ENCODE measurements at places on chromosomes 6 and 20.

- DNase-seq: no peak
These were observed 114.7 kb upstream of the INSM1 start for GRCh38 chr20:20253039-20253743.

GRCh38 chr6:13354331-13355042 is 26.1 kb upstream of the TBC1D7 start:
- DNase-seq: peak; percentile 10

- DNase-seq: no peak
These were observed 95.0 kb downstream of the AK9 start for GRCh38 chr6:109595998-109596397.

- no peak for DNase-seq
These were observed 2.3 kb upstream of the ALDH5A1 start for GRCh38 chr6:24492475-24492874.

DNA sequence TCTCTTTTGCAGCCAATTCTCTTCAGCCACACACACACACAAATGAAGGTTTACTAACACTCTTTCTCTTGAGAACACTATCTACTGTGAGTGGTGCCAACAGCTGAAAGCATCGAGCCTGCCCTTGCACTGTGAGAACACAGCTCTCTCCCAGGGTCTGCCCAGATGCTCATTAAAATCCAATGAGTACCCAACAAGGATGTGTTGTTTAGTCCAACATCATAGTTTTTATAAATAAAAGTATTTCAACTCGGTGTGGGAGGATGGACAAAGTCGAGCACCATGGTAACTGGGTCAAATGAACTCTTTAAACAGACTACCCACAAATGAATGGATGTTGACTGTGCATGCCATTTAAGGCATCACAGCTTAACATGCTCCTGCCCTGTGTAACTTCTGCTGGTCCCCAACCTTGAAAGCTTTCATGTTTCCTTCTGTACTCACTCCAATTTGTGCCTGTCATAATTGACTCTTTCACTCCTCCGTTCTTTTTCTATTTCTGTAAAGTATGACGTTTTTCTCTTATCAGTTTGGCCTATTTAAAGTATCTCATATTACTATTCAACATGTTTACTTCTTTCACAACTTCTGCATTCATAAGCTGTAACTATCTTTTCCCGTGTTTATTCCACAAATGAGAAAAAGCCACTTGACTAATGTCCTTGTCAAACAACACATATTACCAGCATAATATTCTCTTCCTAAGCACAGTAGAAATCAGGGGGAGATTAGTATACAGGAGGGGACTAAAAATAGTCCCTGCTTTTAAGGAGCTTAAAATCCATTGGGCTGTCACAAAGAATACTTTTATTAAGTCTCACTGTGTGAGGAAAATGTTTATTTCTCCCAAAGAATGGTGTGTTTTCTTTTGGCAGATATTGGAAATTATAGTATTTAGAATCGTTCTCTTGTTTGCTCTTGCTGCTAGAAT is 215.4 kb downstream of the RFPL4B start:
- DNase-seq: no peak

GRCh38 chr20:32606790-32607189 is 21.7 kb upstream of the NOL4L start:
- DNase-seq: no peak

DNA sequence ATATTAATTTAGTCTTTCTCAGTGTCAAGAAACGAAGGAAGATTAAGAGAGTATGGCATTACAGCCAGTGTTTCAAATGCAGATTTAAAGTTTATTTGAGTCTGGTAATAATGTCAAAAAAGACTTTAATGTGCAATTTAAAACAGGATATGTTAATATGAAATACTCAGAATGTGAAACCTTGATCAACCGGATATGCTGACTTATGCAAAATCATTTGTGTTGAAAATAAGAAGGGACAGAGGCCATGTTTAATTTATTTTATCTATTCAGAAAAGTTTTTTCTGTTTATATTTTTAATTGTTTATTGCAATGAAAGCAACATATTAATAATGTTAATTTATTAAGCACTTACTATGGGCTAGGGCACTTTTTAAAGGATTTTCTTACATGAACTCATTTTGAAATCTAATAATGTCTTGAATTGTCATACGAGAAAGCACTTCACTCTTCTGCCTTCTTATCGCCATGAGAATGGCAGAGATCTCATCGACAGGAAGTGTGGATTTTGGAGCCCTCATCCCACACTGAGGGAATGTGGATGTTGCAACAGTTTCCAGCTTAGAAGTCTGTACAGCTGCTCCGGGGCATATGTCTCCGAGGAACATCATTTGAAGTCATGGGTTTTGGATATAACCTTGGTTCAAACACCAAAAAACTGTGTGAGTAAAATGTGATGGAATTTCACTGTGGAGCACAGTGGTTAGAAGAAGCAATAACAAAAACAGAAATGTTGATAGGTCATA is 1410.4 kb downstream of the EPHA7 start:
- DNase-seq: no peak

DNA sequence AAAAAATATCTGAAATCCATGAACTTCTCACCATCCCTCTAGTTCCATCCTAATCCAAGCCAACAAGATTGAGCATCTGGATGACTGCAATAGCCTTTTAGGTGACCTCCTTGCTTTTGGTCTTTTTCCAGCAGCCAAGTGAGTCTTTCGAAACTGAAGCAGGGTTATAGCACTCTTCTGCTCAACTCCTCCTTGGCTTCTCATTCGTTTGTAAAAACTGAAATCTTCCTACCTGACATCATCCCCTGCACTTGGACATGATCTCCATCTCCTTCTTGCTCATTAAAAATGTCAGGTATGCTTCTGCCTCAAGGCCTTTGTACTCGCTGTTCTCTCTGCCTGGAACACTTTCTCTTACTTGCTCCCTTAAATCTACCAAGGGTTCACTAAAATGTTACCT is 46.0 kb downstream of the STX7 start:
- no peak for DNase-seq

DNA sequence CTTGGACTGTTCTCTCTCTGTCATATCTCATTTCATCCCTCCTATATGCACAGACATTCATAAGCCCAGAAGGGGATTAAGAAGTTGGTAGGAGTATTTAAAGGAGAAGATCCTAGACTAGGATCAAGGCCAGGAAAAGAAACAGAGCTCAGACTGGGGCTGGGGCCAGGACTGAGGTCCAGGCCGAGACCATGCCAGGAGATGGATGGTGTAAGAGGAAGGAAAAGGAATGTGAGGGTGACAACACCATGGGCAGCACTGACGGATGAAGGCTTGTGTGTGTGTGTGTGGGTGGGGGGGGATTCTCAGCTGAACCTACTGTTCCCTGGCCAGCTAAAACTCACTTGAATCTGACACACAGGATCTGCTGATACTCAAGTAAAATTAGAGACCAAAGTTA is 182.1 kb downstream of the KIF6 start:
- no peak for DNase-seq

- no peak for DNase-seq
These were observed 9.3 kb downstream of the NUDT3 start for GRCh38 chr6:34383161-34383631.

DNA sequence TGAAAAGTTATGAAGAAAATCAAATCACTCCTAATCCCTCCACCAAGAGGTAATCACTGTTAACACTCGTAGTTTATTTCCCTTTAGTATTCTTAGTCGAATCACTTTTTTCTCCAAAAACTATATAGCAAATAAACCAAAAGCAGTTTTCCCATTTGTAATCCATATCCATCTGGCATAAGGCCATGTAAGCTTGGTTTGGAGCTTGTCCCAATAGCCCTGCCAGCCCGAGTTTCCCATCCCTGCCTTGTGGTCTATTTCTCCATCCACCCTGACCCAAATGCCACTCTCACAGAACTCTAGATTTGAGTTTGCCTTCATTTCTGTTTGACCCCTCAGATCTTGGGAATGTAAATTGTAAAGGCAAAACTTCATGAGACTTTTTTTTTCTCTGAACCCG is 71.8 kb upstream of the DSP start:
- no peak for DNase-seq

DNA sequence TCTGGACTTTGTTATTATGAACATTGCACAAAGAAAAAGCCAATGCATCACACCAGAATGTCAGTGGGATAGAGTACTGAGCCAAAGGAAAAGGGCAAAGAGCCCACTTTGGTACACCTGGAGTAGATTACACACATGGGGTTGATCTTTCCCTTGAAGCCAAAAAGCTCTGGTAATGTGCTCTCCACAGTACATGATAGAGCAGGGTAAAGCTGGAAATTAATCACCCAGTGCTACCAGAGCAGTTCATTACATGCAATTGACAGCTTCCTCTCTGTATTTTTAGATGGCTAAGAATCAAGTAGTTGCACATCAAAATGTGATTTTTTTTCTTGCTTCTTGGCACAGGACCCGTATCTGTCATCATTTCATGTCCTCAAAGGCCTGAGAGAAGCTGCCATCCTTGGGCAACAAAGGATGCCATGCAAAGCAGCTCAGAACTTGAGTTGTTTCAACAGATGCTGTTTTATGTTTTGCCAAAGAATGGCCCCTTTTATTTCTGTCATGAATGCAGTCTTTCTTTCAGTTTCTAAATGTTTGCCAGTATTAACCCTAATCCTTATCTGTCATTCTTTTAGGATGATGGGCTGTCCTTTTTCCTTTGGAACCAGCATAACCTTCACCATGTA is 88.1 kb downstream of the HDGFL1 start:
- DNase-seq: no peak

GRCh38 chr6:46760925-46761324 is 14.2 kb downstream of the ANKRD66 start:
- DNase-seq: no peak

- no peak for DNase-seq
These were observed 381.9 kb upstream of the ARID1B start for GRCh38 chr6:156395276-156395675.

DNA sequence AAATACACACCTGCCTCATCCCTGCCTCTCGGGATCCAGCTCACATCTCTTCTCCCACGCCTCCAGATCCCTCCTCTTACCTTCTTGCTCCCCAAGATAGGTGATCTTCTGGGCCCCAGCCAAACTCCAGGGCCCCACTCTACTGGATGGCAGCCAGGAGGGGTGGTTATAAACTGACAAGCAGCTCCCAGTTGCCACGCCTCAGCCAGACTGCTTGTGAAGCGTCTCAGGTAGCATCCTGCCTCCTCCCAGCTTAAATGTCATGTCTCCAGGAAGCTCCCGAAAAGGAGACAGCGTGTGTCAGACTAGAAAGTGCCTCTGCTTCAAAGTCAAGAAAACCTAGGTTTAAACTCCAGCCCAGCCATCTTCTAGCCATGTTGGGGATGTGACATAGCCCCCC is 114.1 kb downstream of the LRFN2 start:
- no peak for DNase-seq

GRCh38 chr6:137403855-137404254 is 90.3 kb downstream of the OLIG3 start:
- DNase-seq: no peak

GRCh38 chr20:52847029-52847660 is 125.0 kb upstream of the TSHZ2 start:
- no peak for DNase-seq

GRCh38 chr20:36320898-36321695 is 15.0 kb downstream of the DLGAP4 start:
- no peak for DNase-seq

- DNase-seq: no peak
These were observed 48.0 kb upstream of the PNRC1 start for GRCh38 chr6:89032599-89032998.

GRCh38 chr20:34512955-34513419 is 3.2 kb upstream of the DYNLRB1 start:
- no peak for DNase-seq

DNA sequence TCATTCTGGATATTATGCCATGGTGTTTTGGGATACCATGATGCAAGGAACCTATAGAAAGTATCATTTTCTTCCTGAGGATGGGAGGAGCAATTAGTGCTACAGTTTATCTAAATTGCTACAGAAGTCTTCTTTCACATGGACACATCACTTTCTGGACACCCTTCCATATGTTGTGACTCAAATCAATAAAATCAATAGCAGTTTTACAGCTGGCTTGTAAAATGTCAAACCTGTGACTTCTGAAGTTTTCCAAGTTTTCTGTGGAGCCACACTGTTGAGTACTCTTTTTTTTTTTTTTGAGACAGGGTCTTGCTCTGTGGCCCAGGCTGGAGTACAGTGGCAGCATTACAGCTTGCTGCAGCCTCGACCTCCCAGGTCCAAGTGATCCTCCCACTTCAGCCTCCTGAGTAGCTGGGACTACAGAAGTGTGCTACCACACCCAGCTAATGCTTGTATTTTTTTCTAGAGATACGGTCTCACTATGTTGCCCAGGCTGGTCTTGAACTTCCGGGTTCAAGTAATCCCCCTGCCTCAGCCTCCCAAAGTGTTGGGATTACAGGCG is 24.1 kb upstream of the CD2AP start:
- DNase-seq: no peak

- DNase-seq: no peak
These were observed 129.3 kb downstream of the ARID1B start for GRCh38 chr6:156906451-156906850.

DNA sequence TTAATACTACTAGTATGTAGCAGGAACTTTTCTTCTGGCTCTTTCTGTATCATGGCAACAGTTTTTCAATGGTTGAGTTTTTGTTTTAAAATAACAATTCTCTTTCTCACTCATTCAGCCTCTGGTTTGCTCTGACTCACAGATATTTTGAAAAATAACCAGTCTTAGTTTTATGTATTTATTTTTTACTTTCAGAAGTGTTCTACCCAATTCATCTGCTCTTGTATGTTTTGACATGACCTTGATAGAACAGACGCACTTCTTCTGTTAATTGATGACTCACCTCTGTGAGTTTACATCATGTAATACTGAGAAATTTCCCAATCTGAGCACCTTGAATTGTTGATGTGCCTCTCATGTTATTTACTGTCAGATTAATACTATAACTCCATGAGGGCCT is 178.9 kb downstream of the SASH1 start:
- DNase-seq: no peak

GRCh38 chr20:17674722-17675518 is 7.1 kb downstream of the RRBP1 start:
- DNase-seq: no peak

DNA sequence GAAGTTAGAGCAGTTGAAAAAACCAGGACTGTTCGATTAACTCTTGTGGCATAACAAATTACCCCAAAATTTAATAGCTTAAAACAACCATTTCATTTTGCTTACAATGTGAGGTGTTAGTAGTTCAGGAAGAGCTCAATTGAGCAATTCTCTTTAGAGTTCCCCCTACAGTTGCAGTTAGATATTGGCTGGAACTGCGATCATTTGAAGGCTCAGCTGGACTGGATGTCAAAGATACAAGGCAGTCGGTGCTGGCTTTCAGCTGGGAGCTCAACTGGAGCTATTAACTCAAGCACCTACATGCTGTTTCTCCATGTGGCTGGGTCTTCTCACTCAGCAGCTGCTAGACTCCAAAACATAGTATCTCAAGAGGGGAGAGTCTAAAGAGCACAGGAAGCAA is 96.0 kb upstream of the LOC128125822 start:
- DNase-seq: no peak

DNA sequence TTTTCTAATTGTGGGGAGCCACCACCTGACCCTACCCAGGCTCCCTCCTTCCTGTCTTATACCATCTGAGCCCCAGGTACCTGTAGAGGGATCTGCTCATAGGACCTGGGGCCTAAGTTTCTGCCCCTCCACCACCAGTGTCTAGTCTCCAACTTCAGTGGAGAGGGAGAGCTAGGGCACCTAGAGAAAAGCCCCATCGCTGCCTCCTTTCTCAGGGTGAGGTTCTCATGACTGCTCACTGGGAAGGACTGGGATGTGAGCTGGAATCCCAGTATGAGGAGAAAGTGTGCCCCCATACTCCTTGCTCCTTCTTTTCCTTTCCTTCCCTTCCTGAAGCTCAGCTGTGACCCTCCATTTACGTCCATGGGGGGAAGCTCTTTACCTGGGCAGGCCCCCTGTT is 231.6 kb downstream of the LRFN2 start:
- DNase-seq: no peak
